ENCODE measurements at places on chromosomes 16 and 17.

- DNase-seq: no peak
Measured at GRCh38 chr17:76188213-76189016, 47.4 kb upstream of the FOXJ1 start.

DNA sequence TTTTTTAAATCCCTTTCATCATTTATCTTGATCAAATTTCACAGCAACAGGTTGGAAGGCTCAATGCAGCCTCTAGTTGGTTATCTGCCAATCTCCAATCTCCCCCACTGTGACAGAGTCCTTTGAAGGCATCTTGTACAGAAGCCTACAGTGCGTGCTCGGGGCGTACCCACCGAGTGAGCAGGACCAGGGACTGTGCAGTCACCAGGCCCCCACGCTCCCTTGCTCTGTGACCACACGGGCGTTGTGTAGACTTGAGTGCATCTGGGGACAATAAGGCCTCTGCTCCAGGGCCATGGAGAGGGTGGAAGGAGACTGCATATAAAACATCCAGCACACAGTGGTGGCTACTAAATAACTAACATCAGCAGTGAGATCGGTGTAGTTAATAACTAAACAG is 63.4 kb downstream of the GTF3C1 start:
- DNase-seq: no peak

- no peak for DNase-seq
Measured at GRCh38 chr17:74805591-74805991, 29.4 kb upstream of the NAT9 start.

DNA sequence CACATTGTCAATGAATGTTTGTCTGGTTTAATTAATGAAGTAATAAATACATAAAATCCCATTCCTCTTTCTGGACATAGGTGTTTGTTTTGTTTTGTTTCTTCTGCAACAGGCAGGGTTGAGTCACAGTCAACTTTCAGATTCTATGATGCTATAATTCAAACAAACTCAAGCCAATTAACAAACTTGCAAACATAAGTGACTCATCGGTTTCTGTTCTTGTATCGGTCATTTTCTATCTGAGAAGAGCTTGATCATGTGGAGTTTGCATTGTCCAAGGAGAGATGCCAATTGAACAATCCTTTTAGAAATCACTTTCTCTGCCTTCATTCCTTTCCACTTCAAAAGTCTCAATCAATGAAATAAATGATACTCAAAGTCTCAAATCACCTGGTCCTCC is 294.2 kb upstream of the C16orf82 start:
- no peak for DNase-seq

GRCh38 chr16:78291604-78292003 is 192.2 kb downstream of the WWOX start:
- DNase-seq: no peak

GRCh38 chr17:32827227-32827626 is 49.7 kb downstream of the MYO1D start:
- no peak for DNase-seq

Data from activated CD4-positive, alpha-beta T cell treated with anti-CD3 and anti-CD28 coated beads for 24 hours (primary cell).